ENCODE measurements at places on chromosomes 12 and 14.

DNA sequence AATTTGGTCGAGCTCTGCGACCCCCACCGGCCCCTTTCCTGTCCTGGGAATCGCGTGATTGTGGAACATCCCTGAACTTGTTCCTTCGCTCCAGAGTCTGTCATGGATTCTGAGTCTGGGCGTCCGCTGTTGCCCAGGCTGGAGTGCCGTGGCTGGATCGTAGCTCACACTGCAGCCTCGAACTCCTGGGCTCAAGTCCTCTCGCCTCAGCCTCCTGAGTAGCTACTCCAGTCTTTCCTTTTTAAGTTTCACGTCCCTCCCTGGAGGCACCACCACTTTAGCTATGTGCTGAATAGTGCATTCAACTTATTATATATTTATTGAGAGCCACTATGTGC lies 698 bp downstream of the ACOT6 start:
- DNase-seq, result no peak

- DNase-seq, result no peak
These were observed 76.1 kb downstream of the TBC1D30 start for GRCh38 chr12:64900540-64900939.

DNA sequence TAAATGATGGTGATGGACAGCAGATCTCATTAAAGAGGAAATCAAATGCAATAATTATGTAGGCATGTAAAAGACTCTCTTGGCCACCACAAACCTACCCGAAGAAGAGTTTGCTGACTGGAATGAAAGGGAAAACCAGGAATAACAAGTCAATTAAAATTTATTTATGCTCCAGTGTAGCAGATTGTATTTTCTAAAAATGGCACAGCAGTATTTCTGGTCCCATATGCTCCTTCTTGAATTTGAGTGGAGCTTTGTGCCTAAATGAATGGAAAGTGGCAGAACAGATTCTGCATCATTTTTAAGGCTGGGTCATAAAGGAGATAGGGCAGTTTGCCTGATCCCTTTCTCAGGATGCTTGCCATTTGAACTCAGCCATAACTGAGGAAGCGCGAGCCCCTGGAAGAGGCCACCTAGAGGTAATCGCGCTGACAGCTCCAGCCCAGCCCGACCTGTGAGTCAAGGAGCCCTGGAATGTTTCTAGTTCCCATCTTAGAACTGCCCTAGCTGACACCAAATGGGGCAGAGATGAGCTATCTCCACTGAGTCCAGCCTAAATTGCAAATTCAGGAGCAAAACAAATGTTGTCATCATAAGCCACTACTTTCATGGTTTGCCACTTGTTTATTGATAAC lies 229.2 kb upstream of the TMTC1 start:
- DNase-seq, result no peak

DNA sequence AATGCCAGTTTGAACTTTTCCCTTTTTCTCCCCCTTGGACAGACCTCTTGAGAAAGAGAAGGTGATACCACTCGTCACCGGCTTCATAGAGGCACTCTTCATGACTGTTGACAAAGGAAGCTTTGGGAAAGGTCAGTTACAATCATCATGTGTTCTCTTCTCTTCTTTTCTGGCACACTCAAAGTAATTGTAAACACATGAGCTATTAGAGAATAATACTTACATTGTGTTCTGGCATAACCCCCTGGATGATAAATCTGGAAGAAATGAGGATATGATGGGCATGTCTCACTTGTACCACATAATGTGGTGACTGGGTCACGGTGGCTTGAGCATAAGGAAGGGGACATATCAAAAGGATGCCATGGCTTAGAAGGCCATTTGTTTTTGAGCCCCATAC lies 20.0 kb downstream of the UTP20 start:
- DNase-seq, result no peak

- no peak for DNase-seq
These were observed 82.6 kb downstream of the NTF3 start for GRCh38 chr12:5514545-5514944.

- DNase-seq, result no peak
These were observed 12.7 kb downstream of the SERPINA5 start for GRCh38 chr14:94593749-94594431.

GRCh38 chr14:28142400-28143015 lies 624.1 kb upstream of the FOXG1 start:
- no peak for DNase-seq

GRCh38 chr12:70796989-70797388 lies 123.5 kb downstream of the PTPRR start:
- DNase-seq, result no peak

DNA sequence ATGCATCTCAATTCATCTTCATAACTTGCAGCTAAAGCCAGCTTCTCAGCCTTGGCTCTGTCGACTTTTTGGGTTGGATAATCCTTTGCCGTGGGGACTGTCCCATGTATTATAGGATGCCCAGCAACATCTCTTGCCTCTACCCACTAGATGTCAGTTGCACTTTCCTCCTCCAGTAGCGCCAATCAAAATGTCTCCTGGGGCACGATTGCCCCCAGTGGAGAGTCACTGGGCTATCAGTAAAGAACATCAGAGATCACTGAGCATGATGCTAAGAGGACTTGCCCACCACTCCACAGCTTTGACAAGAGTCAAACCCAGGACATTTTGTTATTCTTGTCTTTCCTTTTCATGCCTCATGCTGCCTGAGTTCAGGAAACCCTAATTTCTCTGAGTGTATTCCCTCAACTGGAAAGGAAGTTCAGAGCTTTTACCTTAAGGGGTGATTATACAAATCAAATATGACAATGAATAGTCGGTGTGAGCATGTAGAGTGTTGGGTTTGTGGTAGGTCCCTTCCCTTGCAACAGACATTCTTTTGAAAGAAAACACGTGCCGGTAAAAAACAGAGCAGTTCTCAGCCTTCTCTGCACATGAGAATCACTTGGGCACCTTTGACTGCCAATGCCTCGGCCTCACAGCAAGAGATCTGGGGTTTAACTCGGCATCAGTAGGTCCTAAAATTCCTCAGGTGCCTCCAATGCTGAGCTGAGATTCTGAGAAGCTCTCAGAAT lies 980.6 kb downstream of the VRK1 start:
- DNase-seq, result no peak

- no peak for DNase-seq
These were observed 32.4 kb downstream of the CLMN start for GRCh38 chr14:95287176-95287754.

DNA sequence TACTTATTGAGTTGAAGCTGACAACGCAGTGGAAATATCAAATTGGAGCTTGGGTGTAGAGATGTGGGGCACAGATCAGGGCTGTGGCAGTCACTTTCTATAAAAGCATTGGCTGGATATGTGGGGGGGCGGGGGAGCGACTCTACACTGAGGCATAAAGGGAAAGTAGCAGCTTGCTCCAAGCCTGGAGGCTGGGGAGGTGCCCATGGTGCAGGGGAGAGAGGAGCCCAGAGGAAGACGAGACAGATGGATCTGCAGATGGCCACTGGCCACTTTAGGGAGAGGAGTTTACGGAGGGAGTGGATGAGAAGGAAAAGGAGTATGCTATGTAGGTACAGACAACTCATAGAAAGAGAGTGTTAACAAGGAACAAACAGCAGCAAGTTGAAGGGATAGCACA lies 13.5 kb upstream of the NGB start:
- DNase-seq, result no peak

- DNase-seq, result no peak
These were observed 58.1 kb upstream of the PCED1B start for GRCh38 chr12:47021298-47021697.

DNA sequence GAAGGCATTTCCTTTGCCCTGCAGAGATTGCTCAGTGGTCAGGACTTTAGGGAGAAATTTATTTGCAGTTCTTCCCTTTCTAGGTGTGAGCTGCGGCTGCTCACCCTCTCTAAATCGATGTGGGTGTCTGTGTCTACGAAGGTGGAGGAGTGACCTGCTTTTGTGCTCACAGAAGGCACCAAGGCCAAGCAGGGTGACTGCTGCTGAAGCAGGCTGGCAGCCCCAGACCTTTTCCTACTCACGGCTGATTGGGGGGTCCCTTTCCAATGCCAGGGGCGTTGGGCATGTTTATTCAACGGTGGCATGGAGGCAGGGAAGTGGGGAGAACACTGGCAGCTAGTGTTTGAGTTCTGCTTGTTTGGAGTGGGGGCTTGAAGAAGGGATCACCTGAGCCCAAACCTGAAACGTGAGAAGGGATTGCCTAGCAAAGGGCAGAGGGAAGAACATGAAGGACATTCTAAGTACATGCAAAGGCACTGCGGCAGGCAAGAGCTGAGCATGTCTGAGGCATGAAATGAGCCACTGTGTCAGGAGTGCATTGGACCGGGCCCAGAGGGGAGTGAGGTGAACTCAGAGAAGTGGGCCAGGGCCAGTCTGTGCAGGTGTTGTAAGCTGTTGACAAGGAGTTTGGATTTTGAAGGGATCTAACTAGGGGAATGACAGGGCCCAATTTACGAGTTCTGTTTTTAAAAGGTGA lies 56.3 kb downstream of the CACNA1C start:
- DNase-seq, result no peak

DNA sequence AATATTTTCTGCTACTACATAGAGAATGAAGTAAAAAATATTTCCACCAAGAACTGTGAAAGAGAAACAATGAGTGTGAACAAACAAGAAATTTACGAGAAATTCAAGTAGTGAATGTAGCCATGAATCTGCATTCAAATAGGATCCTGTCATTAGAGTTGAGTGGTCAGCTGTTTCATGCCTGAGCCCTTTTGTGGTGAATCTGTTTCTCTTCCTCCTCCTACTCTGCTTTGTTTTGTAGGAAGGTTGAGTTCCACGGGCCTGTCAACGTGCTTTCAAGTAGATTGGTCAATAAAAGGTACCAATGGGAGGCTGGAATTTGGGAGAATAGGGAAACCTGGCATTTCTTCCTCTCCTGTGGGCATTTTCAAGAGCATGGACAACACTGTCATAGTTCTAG lies 1749.6 kb upstream of the FLRT2 start:
- DNase-seq, result no peak
